ENCODE measurements at places on chromosomes 11 and 22.

DNA sequence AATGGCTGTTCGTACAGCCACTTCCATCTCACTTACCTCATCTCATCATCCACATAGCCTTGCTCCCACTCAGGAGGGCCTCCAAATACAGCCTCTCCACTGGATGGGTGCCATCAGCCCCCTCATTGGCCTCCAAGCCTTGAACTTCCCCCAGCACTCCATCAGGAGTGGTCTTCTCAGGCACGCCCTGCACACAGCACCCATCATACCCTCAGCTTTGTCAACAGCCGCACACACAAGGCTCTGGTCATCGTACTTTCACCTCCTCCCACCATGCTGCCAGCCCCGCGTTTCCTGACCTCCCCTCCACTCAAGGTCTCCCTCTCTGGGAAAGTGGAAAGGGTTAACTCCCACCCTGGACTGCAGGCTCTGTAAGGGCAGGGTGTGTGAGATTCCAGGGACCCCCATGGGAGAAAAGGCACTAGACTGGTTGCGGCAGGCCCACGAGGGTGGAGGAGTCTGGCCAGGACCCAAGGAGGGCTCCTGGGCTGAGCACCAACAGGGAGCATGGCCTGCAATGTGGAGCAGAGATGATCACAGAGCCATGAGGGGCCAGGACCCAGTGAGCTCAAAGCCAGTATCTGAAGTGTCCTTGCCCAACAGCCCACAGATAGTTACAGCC lies 21.0 kb upstream of the SCARF2 start:
- no peak for DNase-seq

- DNase-seq: no peak
These were observed 6.1 kb upstream of the RNASEH2C start for GRCh38 chr11:65726660-65727059.

DNA sequence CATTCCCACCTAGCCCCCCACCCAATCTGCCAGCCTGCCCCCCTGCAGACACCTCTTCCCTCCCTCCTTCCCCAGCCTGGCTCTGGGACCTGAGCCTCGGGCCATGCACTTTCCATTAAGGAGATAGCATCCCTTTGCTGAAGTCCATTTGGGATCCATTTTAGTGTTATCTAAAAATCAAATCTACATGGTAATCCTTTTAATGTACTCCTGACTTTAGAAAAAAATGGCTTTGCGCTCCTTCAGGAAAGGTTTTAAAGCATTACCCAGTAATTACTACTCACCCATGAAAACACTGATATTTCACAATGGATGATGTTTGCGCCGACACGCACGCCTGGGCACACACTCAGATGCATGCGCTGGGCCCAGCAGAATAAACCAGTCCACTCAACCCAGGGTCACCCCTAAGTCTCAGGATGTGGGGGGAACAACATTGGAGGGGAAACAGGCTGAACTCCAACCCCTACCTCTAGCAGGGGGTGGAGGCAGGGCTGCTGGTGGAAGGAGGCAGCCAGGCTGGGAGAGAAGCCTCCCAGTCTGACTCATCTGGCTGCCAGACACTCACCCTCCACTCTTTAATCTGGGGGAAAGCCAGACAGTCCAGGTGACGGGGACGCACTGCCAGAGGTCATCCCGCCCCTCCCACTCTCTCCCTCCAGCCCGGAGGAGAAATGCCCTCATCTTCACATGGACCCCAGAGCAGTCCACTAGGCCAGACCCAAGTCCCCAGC lies 29.8 kb downstream of the LMO1 start:
- DNase-seq: no peak

- DNase-seq: no peak
These were observed 32.4 kb downstream of the CNTF start for GRCh38 chr11:58654908-58655296.

Data from CD4-positive, alpha-beta T cell treated with Interleukin-12 subunit alpha and Interleukin-12 subunit beta, for 1 hour (primary cell).